AML-193 (cell line): ENCODE measurements at places on chromosomes 5 and 9.

DNA sequence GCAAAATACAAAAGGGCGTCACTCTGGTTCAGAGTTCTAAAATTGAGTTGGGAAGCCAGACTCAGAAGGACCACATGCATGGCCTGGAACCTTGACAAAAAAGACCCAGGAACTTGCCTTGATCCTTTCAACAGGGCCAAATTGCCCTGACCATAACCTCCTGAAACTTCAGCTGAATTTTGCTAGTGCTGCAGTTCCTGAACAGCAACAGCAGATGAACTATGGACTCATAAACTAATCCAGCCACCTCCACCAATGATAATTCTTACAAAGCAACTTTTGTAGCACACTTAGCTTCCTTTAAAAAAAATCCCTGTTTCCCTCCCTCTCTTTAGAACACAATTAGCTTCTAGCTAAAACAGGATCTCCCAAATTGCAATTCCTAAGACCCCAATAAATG is 155.9 kb downstream of the MAT2B start:
- no peak for DNase-seq

DNA sequence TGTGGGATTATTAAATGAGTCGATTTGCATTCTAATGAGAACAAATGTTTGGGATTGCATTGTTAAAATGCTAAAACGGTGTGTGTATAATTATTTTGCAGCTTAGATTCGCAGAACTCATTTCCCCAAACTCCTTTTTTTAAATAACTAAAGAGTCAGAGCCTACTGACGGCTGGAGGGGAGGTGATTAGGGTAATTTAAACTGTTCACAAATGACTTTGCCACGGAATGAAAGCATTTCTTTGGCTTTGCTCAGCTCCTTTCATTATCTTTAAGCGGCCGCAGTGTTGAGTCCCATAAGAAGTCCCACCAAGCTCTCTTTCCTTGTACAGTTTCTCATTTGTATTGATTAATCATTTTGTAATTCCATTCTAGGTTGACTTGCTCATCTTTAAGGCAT is 1632.8 kb downstream of the MAT2B start:
- DNase-seq = no peak

GRCh38 chr9:100083448-100084127 is 15.2 kb downstream of the ERP44 start:
- no peak for DNase-seq

GRCh38 chr5:1380011-1380817 is 35.3 kb upstream of the CLPTM1L start:
- no peak for DNase-seq

DNA sequence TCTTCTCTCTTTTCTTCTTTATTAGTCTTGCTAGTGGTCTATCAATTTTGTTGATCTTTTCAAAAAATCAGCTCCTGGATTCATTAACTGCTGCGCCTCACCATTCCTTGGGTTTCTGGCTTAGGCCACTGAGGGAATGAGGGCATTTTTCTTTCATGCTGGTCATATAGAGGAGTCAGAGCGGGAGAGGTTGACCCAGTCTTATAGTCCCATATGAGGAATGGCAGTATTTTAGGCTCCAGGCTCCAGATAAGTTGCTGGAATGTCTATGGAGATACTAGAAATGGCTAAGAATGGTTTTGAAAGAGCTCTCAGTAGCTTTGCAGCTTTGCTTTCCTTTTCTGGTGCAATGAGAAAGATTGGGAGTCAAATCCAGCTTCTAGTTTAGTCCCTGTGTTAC is 58.2 kb downstream of the GALNT10 start:
- DNase-seq = no peak

- DNase-seq = no peak
These were observed 383.7 kb upstream of the TRPC7 start for GRCh38 chr5:136749016-136749415.

GRCh38 chr5:51389577-51390463 is 6.6 kb downstream of the ISL1 start:
- DNase-seq = no peak

DNA sequence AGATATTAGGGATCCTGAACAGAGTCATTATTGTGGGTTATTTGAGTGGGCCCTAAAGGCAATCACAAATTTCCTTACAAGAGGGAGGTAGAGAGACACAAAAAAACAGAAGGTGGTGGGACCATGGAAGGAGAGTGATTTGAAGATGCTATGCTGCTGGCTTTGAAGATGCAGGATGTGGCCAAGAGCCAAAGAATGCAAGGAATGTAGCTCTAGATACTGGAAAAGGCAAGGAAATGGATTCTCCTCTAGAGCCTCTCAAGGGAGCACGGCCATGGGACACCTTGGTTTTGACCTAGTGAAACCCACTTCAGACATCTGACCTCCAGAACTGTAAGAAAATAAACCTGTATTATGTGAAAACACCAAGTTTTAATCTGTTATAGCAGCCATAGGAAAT is 53.8 kb downstream of the TTC39B start:
- DNase-seq = no peak

- no peak for DNase-seq
These were observed 350.5 kb downstream of the MAN2A1 start for GRCh38 chr5:110040178-110040577.

DNA sequence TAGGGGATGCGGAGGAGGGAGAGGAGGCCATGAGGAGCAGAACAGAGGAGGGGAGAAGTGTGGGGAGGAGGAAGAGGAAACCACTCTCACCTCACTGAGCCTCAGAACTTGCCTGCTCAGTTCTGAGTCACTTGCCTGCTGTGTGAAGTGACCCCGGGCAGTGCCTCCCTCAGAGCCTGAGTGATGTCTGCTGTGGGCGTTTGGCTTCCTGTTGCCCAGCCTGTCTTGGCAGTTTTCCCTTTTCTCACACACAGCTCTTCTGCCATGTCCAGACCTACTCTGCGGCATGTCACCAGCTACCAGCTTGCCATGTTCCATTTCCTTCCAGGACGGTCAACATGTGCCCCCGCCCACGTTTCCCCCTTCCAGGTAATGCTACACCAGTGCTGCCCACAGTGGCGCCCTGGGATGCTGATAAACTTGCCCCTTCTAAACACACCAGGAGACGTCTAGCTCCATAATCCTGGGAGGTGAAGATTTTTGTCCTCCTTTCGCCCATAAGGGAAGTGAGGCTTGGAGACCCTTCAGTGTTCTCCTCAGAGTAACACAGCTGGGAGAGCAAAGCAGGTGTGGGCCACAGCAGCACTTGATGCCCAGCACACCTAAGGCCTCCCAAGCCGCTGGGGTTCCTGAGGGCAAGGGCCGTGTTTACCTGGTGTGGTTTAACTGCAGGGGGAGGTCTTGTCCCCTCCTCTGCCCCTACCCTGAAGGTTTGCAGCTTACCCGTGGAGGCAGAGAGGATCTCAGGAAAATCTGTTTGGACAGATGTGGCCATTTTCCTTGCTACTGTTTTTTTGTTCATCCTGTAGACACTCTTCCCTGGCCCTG is 63.8 kb upstream of the RNF130 start:
- peak; percentile 59 for DNase-seq

DNA sequence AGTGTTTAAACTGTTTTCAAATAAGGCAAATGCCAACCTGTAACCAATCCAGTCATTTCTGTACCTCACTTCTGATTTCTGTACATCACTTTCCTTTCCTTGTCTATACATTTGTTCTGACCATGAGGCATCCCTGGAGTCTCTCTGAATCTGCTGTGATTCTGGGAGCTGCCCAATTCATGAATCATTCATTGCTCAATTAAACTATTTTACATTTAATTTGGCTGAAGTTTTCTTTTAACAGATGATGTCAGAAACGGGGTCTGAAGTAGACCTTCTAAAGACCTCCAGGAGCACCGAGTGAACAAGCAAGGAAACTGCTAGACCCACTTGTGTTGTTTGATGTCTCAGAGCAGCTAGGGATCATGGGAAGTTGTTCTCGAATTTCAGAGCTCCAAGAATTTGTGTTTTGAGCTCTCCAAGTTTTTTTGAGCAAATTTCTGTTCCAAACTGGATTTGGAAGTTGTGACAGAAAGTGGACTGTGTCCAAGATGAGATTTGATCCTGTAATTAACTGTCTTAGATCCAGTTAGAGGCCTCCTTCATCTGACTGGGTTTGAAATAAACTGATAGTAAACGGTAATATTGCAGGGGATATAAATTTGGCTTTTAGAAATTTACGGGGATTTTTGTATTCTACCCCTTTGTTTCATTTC is 490.8 kb upstream of the ST8SIA4 start:
- DNase-seq = no peak

DNA sequence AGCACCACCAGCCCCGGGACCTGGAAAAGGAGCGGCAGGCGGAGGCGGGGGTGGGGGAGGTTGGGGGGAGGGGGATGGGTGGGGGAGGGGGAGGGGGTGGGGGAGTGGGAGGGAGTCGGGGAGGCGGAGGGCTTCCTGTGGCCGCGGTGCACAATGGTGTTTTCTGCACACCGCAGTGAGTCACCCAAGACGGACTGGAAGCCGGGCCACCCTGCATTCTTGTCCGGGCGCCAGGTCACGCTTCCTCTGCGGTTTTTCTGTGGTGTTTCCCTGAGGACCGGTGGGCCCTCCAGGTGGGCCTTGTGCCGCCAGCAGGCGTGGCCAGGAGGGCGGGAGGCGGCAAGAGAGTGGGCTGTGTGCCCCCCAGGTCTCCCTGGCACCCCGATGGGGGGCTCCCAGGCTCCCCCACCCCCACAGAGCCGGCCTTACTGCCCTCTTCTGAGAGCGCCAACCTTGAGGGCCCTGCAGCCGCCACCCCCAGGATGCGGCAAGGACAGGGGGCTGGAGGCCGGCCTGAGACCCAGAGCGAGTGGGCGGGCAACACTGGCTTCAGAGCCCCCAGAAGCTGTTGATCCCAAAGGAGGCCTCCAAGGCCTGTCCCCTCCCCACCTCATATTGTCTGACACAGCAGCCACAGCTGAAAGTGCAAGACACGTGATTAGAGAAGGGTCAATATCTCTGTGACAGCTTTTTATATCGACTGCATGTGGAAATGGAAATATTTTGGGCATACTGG is 11.1 kb downstream of the EXD3 start:
- peak; percentile 68 for DNase-seq

DNA sequence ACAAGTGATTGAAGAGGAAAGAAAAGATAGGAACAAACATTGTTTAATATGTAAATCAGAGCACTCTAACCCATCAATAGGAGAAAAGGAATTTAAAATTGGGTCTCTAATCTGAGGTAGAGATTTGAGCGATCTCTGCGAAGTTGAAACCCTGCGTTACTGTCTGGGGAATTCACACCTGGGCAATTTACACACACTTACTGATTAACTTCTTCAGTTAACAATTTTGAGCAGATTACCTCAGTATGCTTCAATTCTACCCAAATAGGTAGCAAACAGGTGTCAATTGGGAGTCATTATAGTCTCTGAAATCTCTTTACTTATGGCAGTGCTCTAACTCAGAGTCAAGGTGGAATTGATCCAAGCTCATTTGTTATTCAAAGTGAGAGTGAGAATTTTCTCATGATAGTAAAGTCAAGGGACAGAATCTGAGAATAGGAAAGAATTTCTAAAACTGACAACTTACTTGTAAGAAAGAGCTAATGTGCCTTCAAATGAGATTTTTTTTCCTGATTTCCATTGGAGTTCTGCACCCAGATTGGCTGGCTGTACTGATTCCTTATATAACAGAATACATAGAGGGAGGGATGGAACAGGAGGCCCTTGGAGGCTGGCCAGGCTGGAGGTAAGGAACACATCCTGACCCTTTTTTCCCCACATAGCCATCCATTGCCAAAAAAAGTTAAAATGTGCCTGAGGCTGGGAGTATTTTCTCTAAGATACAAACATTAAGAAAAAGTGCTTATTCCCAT is 27.1 kb upstream of the IFNA14 start:
- DNase-seq = no peak

DNA sequence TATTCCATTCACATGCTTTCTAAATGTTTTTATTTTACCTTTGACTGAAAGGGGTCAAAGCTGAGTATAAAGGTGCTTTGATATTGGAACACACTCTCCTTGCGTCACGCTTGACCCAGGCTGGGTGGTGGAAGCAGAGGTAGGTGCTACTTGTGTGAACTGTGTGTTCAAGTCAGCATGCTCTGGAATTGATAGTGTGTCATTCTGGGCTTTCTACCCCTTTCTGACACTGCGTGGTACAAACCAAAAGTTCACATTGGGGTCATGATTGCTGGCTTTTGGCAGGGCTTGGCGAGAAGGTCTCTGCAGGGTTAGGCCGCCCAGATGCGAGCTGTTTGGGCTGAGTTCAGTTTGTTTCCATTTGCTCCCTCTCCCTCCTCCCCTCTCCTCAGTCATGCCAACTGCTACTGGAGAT is 131.8 kb downstream of the ADAMTSL1 start:
- DNase-seq = no peak

DNA sequence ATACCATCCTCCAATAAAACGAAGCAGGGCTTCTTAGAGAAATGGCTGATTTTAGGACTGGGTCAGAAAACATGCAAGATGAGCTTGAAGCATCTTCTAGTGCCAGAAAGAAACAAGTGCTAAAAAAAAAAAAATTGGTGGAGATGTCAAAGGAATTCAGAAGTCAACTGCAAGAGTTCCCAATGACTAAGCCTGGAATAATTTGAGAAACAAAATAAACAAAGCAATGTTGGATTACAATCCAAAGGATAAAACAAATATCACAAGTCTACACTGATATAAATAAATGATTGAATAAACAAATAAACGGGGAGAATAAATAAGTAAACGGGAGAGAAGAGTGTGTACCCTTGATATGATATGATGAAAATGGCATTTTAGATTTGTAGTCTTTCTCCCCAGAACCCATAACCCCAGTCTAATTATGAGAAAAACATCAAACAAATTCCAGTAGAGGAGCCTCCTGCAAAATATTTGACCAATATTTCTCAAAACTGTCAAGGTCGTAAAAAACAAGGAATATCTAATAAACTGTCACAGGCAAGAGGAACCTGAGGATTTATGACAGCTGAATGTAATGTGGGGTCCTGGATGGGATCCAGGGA is 63.5 kb upstream of the CCL21 start:
- DNase-seq = no peak

DNA sequence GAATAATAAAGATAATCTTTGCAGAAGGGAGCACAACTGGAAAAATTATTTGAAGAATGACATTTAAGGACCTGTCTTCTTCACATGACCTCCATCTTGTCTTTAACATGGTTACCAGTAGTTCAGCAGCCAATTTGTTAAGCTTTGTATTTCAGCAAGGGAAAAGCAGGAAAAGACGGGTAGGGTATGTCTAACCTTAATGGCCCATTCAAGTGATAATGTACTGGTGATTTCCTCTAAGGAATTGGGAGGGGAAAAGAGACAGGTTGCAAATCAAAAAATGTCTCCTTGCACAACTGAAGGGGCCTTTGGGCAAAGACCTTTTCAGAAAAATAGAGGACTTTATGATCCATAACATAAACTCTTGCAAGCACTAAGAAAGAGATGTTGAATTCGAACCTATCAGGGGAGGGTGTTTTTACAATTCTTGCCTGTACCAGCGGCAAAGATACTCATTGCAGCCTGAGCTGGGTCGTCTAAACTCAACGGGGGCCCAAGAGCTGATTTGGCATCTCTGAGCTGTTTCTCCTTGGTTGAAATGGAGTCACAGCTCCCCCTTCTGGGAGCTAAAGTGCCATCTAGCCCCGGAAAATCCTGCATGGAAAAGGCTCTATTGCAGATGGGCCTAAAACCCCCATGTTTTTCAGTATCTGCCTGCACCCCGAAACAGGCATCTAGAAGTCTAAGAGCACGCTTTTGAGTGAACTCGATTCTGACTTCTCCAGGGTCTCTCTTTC is 3.8 kb downstream of the BRINP1 start:
- peak; percentile 0 for DNase-seq

GRCh38 chr9:136238342-136238732 is 7.3 kb downstream of the QSOX2 start:
- no peak for DNase-seq
